ENCODE measurements at places on chromosomes 11 and 22.
A peak's percentile ranks its signal among the peaks of the same experiment; 100 is the strongest.

DNA sequence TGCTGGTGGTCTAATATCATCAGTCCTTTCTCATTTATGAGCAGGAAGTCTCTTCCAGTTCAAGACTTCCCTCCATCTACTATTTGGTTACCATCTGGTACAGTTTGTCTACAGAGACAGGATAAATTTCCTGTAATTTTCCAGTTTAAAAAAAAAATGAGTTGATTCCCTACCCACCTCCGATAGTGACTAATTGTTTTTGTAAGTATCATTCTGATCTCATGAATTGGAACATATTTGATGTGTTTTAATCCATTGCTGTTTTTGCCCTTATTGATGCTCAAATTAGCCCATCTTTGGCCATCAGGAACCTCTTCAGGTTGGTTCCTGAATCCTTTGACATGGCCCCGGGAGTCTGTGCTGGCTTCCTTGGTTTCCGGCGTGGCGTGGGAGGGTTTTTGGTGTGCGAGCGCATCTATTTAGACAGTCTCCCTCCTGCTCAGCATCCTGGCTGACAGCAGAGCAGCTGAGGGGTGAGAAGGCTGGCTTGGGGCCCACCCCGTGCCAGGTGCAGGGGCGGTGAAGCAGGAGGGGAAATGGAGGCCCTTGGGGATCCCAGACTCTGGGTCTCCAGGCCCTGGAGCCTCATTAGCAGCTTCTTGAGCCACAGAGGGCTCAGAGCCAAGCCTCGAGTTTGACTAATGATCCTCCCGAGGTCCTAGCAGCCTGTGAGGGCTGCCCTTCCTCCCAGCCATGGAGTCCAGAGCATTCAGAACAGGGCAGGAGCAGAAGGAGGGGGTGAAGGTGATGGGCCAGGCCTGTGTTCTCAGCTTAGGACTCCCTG lies 6.8 kb downstream of the OMP start:
- no peak for DNase-seq

- DNase-seq, result peak; percentile 0
Measured at GRCh38 chr22:31339148-31339832, 6.9 kb downstream of the PATZ1 start.

GRCh38 chr11:133656082-133656635 lies 123.9 kb upstream of the OPCML start:
- no peak for DNase-seq

- no peak for DNase-seq
Measured at GRCh38 chr22:35432228-35432905, 32.4 kb downstream of the MCM5 start.

GRCh38 chr11:134229126-134229790 lies 4.8 kb downstream of the VPS26B start:
- no peak for DNase-seq

- DNase-seq, result peak; percentile 22
Measured at GRCh38 chr22:29269230-29269604, 1.1 kb downstream of the EWSR1 start.

DNA sequence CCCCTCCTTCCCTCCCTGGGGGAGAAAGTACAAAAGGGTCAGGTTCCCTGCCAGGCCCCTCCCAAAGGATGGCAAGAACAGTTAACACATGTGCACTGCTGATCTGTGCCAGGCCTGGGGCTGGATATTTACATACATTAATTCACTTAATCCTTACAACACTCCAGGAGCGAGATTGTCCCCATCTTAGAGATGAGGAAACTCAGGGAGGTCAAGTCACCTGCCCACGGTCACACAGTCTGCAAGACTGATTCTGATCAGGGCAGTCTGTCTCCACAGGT lies 36.5 kb downstream of the NECTIN1 start:
- DNase-seq, result no peak

DNA sequence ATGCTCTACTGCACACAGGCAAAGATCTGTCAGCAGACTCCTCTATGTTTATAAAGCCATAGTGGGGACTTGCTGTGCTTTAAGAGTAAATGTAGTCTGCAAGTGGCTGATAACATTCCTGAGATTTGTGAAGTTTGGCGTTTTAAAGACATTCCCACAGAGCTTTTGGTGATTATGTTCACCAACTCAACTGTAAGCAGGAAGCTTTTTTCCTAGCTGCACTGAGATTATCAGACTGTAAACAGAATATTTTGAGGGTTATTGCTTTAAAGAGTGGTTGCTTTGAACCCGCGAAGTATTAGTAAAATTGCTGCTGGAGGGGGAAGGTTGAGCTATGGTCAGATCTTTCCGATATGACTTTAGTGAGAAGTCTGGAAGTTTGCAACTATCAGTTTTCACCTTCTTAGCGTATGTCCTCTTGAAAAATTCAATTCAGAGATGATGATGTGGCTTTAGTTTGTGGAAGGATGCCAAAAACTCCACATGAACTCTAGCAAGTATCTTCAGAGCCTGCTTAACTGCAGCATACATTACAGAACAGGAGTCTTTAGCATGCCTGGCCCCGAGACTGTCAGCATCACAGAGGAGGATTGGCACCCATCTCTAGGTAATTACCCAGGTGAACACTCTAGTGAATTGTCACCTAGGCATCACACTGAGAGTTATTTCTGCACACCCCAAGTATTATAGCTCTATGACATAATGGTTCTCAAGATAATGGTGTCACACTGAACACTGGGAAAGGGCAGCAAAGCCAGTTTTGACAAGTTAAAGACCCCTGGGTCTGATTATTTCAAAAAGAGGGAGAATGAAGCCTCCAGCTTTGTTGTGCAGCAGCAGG lies 89.9 kb downstream of the MTNR1B start:
- DNase-seq, result peak; percentile 51

DNA sequence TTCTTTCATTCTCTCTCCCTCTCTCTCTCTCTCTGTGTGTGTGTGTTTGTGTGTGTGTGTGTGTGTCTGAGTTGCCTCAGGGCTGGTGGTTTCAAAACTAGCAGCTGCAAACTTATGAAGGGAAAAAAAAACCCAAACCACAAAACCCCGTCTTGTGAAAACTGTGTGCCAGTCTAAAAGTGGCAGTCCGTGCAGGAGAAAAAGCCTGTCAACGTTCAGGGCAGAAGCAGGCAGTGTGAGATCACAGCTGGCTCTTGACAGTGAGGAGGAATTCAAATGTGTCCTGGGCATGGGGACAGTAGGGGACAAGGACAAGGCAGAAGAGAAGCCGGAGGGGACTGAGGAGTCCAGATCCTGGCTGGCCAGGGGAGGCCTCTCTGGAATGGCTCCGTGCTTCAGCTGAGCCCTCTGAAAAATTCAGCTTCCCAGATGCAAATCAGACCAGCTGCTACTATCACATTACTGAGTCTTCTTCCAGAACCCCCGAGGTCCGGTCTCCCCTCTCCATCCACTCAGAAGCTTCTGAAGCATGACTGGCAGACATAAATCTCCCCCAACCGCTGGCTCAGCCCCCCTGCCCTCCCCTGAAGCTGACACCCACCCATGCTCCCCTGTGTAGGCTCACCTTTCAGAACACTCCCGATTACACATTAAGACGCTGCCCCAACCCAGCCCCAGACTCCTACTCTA lies 31.9 kb downstream of the FLI1 start:
- no peak for DNase-seq

GRCh38 chr11:83105168-83105567 lies 33.5 kb upstream of the RAB30 start:
- no peak for DNase-seq

DNA sequence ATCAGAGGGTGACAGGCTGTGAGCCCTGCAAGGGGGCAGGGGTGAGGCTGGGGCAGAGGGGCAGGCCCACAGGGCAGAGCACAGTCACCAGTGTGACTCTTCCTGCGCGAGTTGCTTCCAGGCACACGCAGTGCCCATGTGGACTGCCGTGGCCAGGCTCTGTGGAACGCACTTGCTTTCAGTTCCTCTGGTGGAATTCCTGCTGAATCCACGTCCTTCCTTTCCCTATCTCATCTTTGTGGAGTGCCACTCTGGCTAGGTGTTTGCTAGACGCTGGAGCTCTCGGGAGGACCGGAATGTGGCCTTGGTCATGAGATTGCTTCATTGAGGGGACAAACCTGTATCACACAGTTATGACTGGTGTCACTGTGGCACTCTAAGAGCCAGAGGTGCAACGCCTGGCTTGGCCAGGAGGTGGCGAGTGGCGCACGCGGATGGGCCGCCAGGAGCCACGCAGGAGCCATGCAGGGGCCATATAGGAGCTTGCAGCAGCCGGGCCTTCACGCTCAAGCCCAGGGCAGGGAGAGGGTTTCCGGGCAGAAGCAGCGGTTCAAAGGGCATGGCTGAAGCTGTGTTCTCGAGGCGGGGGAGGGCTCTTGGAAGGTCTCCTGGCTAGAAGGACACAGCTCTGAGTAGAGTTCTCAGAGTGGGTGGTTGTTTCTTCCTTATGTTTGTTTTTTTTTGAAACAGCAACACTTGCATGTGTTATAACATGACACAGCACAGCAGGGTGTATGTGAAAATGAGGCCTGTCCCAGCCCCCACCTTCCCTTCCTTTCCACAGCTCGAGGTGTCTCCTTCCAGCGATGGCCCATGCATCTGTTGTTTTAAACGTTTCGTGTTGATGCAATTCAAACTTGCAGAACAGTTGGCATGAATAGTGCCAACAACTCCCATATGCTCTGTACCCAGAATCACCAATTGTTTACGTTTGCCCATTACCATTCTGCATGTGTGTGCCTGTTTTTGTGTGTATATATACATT lies 36.2 kb downstream of the TBC1D22A start:
- no peak for DNase-seq

DNA sequence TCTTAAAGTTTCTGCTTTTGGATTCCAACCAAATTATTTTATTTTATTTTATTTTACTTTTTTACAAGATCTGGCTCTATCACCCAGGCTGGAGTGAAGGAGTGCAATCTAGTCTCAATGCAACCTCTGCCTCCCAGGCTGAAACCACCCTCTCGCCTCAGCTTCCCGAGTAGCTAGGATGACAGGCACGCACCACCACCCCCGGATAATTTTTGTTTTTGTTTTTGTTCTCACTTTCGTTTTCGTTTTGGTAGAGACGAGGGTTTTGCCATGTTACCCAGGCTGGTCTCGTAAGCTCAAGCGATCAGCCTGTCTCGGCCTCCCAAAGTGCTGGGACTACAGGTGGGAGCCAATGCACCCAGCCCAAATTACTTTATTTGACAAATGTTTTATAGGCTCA lies 219.8 kb downstream of the ETS1 start:
- DNase-seq, result no peak

DNA sequence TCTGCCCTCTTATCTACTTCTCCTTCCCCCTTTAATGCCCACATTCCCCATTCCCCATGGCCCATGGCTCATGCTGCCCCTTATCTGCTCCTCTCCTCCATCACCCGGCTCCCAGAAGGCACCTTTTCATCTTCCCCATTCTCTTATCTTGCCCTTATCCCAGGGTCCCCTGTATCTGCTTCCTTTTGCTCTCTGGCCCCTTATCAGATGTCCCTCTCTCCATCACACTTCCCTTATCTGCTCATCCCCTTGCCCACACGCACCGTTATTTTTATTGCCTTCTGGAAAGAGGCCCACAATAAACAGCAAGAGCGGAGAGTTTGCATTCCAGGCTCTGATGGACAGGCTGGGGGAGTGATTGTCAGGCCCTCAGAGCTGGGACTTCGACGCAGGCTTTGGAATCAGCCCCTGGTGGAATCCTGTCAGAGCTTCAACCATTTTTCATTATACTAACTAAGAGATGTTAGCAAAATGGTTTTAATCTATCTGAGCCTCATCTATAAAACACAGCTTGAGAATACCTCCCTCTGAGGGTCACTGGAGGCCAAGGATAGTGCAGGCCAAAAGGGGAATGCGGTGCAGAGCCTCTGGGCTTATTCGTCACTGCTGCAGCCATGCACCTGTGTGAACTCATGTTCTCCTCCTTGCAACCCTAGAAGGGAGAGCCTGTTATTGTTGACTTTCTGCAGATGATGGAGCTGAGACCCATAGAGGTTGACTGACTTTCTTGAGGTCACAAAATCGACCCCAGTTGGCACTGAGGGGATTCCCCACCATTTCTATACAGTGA lies 37.0 kb upstream of the LRRC55 start:
- no peak for DNase-seq

DNA sequence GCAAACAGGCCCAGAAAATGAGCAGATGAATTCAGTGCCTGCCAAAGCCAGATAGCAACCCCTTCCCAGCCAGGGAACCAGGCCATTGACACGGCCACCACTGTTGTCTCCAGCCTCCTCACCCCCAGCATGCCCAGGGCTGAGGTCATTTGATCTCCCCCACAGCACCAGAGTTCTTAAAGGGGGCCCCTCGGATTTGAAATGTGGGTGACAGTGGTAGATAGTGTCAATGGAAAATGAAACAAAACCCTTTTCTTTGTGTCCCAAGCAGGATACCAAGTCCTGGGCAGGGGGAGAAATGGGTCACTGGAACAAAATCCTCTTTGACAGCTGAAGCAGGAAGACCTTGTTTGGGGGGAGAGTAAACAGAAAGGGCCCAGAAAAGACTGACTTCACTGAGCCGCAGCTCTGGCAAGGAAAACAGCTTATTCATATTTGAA lies 14.3 kb upstream of the ACCSL start:
- no peak for DNase-seq

Measured in NCI-H1417 (cell line).